ENCODE measurements at places on chromosomes 5 and 9. TPM values are rescaled to one million over a fixed set of nuclear protein-coding genes. Genes with fewer than 3 reads are reported as not detected.

DNA sequence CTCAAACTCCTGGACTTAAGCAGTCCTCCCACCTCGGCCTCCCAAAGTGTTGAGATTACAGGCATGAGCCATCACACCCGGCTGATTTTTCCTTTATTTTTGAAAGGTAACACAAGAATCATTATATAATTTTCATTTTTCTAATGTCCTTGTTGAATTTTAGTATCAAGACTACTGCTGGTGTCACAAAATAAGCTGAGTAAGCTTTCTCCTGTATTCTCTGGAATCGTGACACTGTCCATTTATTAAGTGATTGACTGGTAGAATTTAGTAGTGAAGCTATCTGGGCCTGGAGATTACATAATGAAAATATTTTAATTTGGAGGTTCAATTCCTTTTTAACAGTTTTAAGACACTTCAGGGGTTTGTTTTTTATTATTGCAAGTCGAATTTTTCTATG lies 9.5 kb downstream of the CDK20 start:
- no peak for DNase-seq

DNA sequence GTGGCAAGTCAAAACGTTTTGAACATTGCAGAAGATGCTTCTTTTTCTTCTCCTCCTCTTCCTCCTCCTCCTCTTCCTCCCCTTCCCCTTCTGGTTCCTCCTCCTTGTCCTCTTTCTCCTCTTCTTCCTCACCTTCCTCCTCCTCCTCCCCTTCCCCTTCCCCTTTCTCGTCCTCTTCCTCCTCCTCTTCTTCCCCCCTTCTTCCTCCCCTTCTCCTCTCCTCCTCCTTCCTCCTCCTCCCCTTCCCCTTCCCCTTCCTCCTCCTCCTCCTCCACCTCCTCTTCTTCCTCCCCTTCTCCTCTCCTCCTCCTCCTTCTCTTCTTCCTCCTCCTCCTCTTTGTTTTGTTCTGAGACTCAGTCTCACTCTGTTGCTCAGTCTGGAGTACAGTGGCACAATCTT lies 167.0 kb upstream of the SV2C start:
- DNase-seq: no peak

GRCh38 chr5:103910011-103910410 lies 347.4 kb upstream of the NUDT12 start:
- DNase-seq: no peak

TMEM171 gene
- polyA plus RNA-seq: 2.1 TPM

SIT1 gene
- 2.0 TPM for polyA plus RNA-seq

DNA sequence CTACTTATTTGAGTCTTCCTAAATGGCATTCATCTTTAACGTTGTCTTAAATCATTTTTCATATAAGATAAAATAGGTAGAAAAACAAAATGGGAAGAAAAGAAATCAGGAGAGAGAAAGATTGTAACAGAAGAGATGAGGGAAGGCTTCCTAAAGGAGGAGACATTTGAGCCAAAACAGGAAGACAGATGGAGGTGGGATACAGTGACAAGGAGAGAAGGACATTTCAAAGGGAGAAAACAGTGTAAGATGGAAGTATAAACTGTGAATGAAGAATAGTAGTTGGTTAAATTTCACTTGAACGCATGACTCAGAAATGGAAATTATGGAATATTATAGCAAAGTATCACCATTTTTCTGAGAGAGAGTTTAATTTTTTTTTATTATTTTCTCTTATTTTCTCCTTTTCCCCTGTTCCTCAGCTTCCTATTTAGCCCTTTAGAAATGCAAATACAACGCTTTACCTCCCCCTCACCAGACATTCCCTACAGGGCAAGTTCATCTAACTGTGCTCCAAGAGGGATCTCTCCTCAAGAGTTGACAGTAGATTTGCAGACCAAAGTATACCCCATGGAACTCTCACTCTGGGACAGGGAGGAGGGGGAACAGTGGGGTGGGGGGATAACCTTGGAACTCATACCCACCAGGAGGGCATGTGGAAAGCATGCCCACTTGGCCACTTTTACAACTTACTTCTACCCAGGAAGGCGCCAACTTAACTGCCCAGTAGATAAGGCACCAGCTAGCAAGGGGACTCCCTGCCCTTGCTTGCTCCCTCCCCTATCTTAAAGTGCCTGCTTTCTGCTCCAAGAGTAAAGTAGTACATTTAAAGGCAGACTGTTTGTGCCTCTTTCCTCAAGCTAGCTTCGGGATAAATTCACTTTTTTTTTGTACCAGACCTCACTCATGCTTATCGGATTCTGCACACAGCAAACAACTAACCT lies 304.7 kb upstream of the POU5F2 start:
- no peak for DNase-seq

RFESD gene
- polyA plus RNA-seq: 4.2 TPM

DNA sequence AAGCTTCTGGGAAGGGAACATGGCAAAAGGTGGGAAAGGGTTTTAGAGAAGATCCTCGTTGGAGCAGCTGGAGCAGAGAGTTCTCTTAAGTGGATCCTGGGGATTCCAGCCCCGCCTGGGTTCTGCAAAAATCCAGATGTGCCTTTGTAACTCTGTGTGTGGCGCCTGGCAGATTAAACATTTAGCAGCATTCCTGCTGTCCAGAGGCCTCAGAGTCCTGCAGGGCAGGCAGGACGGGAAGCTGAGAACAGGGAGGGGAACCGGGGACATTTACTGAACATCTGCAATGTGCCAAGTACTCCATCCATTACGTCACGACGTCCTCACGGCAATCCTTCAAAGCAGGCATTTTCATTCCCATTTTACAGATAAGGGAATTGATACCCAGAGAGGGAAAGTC lies 6.0 kb downstream of the EIF4E1B start:
- DNase-seq: no peak

All from brain (organoid and tissue), 16 donors.